ENCODE measurements at places on chromosomes 5 and 9.
A peak's percentile ranks its signal among the peaks of the same experiment; 100 is the strongest.

GRCh38 chr5:74546796-74547195 is 93.7 kb downstream of the ENC1 start:
- no peak for DNase-seq

DNA sequence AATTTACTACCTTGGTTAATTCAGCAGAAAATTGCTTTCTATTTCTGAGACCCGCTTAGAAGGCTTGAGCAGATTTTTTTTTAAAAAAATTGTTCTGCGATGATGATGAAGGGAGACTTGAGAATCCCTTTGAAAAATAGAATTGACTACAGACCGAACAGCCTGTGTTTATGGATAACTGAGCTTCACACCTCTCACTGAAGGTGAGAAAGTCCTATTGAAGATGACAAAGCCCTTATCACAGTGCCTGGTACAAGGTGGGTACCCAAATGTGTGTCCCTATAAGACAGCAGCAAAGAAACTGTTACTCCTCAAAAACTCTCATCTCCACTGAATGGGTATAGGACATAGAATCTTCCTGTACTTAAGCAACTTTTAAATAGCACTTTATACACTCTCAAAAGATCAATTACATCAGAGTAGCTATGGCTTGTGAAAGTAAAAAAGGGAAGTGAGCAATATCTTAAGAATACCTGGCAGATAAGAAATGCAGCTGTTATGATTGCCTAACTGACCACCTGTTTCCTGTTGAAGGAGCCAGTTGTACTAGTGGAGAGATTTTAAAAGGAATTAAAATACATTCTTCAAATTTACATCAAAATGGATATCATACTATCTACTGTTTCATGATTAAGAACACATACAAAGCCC is 419.7 kb downstream of the CHSY3 start:
- DNase-seq, result peak; percentile 50

DNA sequence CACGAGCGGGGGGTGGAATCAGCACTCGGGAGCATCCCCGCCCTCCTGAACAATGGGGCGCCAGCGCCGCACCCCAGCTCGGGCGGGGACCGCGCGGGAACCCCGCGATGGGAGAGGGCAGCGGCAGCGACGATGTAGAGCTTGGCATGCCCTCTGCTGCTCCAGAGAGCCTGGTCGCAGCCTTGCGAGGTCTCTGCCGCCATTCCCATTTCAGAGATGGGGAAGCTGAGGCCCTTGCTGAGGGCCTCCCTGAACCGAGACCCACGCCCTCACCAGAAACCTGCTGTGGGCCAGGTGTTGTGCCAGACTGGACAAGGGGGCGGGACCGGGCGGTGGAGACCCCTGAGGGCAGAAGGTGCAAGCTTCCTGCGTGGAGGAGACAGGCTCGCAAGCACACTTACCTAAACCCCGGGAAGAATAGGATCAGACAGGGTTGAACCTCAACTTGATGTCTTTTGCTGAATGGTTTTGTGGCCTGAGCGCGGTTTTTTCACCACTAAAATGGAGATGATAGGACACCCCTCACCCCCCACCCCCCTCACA is 647 bp upstream of the MEGF9 start:
- no peak for DNase-seq

DNA sequence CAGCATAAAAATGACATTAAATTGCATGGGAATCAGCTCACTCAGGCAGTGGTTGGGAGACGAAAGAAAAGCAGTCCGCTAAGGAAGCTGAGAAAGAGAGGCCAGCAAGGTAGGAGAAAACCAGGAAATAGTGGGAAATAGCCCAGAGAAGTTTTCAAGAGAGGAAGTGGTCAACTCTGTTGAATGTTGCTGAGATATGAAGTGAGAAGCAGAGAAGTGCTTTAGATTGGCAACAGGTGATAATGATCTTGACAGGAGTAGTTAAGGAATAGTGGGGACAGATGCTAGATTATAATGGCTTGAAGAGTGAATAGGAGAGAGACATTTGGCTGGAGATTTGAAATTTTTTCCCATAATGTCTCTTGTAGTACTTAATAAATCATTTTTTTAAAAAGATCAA is 30.8 kb downstream of the CNTRL start:
- no peak for DNase-seq

DNA sequence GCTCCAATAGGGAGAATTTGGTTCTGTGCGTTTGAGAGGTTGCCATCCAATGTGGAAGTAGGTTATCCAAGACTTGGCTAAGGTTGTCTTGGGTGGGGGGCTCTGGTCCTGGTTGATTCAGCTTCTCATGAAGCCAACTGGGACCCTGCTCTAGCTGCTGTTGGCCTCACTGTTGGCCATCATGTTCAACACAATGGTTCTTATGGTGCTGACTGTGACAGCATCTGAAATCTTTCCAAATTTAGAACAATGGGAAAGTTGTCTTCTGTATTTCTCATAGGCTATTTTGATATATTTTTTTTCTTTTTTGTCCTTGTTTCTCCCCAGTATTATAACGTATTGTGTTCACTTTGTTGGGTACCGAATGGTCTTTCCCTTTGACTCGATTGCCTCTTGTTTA is 71.9 kb downstream of the GDNF start:
- DNase-seq, result no peak

DNA sequence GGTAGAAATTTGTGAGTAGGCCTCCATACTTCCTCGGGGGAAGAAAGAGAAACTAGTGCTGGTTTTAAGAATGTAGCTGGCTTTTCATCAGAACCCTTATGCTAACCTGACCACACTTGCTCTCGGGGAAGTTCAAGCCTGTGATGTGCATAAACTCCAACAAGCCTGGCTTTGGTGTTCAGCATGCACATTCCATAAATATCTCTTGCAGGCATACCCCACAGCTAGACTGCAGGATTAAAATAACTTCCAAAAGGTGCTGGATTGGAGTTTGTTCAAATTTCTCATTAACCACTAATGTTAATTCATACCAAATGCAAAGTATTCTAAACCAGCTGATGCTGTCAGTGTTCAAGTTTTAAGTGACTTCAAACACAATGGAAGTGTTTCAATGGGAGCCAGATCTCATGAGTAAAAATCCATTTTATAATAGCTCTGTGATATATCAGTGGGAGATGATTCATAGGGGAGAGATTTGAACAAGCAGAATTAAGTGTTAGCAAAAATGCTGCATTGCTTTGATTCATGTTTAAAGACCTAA is 79.4 kb downstream of the NPR3 start:
- no peak for DNase-seq

GRCh38 chr5:151480384-151481293 is 33.2 kb downstream of the SLC36A1 start:
- no peak for DNase-seq

GRCh38 chr5:67577424-67577823 is 380.8 kb upstream of the CD180 start:
- DNase-seq, result peak; percentile 7

- DNase-seq, result no peak
Observed at GRCh38 chr9:36426348-36426747, 26.3 kb upstream of the RNF38 start.

DNA sequence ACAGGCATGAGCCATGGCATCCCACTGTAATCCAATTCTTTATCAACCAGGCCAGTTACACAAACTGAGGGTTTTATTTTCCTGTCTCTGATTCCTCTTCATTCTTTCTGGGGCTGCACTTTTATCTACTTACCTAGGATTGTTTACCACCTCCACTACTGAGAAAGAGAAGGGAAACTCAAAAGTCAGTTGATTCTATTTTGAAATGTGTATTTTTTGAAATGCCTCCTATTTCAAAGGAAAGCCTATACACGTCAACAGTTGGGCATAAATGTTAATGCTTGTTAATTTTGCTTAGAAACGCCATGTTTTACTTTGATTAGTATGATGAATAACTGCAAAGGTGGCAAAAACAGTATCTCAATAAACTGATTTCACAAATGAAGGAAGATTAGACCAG is 92.5 kb downstream of the MLLT3 start:
- no peak for DNase-seq

GRCh38 chr9:34957492-34958410 is at the start of gene PHF24:
Gene PHF24, plus strand, starts transcription at chr9:34958285. Its CDS starts 13,014 bp downstream, at chr9:34971299.
- DNase-seq, result no peak

DNA sequence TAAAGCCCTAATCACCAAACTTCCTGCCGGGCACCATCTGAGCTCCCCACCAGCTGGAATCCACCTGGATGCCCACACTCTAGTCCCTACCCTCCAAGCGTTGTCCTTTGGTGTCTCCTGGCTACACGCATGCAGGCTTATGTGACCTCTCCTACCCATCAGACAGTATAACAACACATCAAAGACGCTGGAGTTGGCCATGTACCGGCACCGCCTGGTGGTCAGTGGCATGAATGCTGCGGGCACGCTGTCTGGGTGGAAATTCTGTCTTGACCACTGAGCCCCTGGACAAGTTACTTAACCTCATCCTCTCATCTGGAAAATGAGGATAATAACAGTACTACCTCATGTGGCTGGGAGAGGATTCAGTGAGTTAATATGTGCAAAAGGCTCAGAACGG is 23.4 kb upstream of the CORO2A start:
- DNase-seq, result no peak

DNA sequence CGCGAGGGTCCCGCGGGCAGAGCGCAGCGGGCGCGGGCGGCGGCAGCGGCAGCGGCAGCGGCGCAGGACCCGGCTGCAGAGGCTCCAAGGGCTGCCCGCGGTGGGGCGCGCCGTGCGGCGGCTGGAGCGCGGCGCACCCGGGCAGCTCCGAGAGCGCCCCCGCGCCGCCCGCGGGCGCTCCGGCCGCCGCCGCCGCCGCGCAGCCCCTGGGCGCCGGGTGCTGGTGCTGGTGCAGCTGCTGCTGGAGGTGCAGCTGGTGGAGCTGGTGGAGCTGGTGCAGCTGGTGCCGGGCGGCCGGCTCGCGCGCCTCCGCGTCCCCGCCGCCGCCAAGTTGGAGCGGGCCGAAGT is 644 bp downstream of the IER5L start:
- DNase-seq, result no peak

GRCh38 chr9:28538132-28538531 is 964.9 kb upstream of the C9orf72 start:
- no peak for DNase-seq

- DNase-seq, result no peak
Observed at GRCh38 chr9:25716220-25716872, 38.1 kb upstream of the TUSC1 start.

GRCh38 chr9:5364294-5365024 is 24.8 kb upstream of the RLN1 start:
- DNase-seq, result no peak

DNA sequence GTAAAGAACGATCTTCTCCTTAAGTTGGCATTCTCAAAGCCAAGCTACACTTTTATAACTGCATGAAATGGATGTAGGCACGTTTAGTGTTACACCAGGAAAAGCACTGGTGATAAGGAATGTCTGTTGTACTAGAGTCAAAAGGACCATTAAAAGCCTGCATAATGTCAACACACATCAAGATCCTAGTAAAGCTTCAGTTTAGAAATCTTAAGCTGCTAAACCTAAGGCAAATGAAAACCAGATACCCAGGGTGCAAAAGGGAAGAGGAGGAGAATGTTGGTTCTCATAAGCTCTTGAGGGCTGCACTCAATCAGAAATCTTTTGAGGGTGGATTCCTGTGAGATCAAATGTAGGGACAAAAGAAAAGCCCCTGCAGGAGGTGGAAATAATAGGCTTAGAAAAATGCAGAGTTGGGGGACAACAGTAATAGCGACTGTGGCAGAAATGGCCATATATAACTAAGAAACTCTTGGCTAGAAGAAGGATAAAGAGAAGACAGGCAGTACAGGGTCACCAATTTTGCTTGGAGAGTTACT is 148.2 kb downstream of the FBXL17 start:
- DNase-seq, result no peak

- no peak for DNase-seq
Observed at GRCh38 chr5:23268136-23268535, 239.3 kb upstream of the PRDM9 start.

- DNase-seq, result no peak
Observed at GRCh38 chr9:14147738-14148137, 166.2 kb downstream of the NFIB start.

- DNase-seq, result no peak
Observed at GRCh38 chr5:180009581-180009980, 62.0 kb downstream of the RNF130 start.

DNA sequence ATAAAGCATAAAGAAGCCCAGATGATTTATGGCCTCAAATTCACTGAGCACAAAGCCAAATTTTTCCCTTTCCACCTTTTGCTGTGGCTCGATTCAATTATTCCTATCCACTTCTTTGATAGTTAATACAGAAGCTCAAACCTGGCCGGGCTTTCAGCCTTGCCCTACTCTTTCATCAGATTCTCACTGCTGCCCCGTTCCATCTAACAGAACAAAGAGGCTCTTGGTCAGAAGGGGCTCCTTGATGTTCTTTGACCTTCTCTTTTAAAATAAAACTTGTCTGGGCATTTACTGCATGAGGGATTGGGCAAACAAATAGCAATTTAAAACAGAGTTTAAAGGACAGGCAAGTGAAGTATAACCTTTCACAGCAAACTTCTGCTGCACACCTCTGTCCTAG is 9.8 kb downstream of the GRXCR2 start:
- no peak for DNase-seq

DNA sequence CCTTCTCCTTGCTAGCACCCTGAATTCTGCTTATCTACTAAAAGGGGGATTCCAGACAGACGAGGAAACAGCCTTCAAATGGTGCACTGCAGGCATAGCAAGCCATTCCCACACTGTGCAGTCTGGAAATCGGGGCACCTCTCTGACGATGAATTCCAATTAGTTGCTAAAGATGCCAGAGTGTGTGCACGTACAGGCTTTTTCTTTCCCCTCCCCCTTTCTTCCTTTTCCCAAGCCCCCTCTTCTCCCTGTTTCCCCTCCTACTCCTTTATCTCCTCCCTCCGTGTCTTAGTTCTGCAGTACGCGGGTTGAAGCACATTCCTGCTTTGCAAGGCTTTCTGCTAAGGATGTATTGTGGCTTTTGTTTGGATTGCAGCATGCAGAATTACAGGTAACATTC is at the start of gene GPR21:
Gene GPR21 (plus strand): TSS at position 316 of the 400 bp plus-strand sequence. CDS start 900 bp downstream, outside the sequence.
- DNase-seq, result no peak

DNA sequence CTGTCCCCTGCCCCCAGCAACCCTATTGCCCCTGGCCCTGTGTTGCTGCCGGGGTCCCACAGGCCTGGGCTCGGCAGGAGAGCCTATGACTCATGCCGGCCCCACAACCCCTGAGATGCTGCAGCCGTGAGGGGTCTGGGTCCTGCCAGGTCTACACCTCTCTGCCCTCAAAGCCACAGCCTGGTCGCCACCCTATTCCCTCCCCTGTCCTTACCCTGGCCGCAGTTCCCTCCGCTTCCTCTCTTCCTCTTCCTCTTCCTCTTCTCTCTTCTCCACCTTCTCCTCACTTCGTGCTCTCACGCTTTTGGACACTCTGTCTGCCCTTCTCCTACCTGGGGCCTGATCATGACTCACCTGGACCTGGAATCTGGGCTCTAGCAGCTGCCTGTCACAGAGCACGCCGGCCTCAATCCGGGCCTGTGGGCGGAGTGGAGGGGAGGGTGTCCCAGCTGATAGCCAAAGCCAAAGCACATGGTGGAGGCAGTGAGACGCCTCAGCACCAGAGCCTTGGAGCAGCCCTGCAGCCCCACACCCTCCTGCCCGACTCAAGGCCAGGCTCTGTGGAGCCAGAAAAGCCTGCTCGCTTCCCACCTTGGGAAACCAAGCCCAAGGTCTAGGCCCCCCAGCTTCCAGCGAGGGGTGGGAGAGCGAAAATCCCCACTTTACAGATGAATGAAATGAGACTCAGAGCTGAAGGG is 26.8 kb upstream of the CSF1R start:
- no peak for DNase-seq

- no peak for DNase-seq
Observed at GRCh38 chr9:134252084-134252830, 74.0 kb upstream of the RXRA start.

- DNase-seq, result no peak
Observed at GRCh38 chr5:38259062-38259808, 876 bp downstream of the EGFLAM start.

Measured in keratinocyte (primary cell).